ENCODE measurements at places on chromosomes 16 and 17. TPM values are rescaled to one million over a fixed set of nuclear protein-coding genes. Genes with fewer than 3 reads are reported as not detected.

DNA sequence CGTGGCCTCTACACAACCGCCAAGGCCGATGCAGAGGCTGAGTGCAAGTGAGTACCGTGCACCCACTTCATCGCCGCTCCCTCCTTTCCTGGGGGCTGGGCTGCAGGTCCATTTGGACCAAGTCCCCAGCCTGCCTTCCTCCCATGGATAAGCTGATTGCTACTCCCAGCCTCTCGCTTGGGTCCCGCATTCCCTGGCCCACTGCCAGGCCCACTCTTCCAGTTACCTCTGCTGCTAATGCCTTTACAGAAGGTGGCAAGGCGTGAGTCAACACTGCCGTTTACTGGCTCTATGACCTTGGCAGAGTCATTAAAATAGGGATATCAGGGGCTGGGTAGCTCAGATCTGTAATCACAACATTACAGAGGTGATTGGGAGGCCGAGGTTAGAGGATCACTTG is 11.2 kb downstream of the SULT1A2 start:
- DNase-seq = no peak
- no peaks in the 10 kb centered on the region for H3K27me3 ChIP-seq
- no peak overlapping the region for H3K4me3 ChIP-seq
- H3K36me3 ChIP-seq = no peaks in the 10 kb centered on the region
- no peaks in the 10 kb centered on the region for H3K4me1 ChIP-seq
- H3K27ac ChIP-seq = no peak overlapping the region

GRCh38 chr16:12184419-12184917 is 207.9 kb downstream of the SNX29 start:
- peaks cover 9% of the 10 kb centered on the region for H3K4me1 ChIP-seq
- no peak overlapping the region for H3K4me3 ChIP-seq
- no peaks in the 10 kb centered on the region for H3K36me3 ChIP-seq
- DNase-seq = no peak

DNA sequence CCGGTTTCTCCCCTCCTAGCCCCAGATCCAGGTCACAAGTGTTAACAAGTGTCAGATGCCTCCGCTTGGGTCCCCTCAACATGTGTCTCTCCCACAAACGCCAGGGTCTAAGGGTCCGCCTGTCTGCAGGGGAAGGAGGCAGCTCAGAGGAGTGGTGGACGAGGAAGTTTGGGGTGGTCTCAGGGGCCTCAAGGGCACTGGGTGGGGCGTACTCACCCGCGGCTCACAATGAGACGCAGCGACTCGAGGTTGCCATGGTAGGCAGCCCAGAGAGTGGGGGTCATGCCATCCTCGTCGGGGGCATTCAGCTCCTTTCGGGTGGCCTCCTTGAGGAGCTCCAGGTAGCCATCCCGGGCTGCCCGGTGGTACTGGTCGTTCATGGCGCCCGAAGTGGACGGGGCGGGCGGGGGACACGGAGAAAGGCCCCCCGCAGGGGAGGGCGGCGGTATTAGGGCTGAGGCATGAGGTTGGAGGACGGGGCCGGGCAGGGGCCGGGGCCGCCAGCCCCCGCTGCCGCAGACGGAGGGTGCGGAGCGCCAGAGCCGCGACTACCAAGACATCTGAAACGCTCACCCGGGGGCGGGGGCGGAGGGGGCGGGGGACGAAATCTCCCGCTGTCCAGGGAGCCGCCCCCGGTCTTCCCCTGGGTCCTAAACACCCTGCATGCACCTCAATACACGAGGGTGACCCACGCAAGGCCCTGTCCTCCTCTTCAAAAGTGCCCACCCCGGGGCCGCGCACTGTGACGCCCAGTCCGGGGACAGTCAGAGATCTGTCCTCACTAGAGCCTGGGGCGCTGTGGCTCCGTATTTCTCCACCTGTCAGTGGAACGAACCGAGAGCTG is at the start of gene USH1G:
USH1G (minus strand) TSS at position 562 of the 844 bp plus-strand sequence; CDS start at position 380, 182 bp downstream.
- peak within 1 kb of the TSS; percentile 74 for H3K4me3 ChIP-seq
- peak; percentile 69 for DNase-seq
- no peak within 1 kb of the TSS for H3K27ac ChIP-seq
- no peaks in the 10 kb centered on the region for H3K36me3 ChIP-seq
- peaks cover 58% of the 10 kb centered on the region for H3K27me3 ChIP-seq

- no peak overlapping the region for H3K27ac ChIP-seq
- H3K4me3 ChIP-seq = no peak overlapping the region
- no peaks in the 10 kb centered on the region for H3K27me3 ChIP-seq
- no peaks in the 10 kb centered on the region for H3K36me3 ChIP-seq
These were observed 51.5 kb downstream of the LDHD start for GRCh38 chr16:75065149-75065505.

- DNase-seq = no peak
- peaks cover 5% of the 10 kb centered on the region for H3K4me1 ChIP-seq
- H3K27ac ChIP-seq = no peak overlapping the region
- no peaks in the 10 kb centered on the region for H3K27me3 ChIP-seq
- no peaks in the 10 kb centered on the region for H3K36me3 ChIP-seq
These were observed 26.3 kb upstream of the ETV4 start for GRCh38 chr17:43572368-43572980.

GRCh38 chr17:27086526-27086925 is 207.4 kb upstream of the WSB1 start:
- no peak overlapping the region for H3K27ac ChIP-seq
- H3K4me1 ChIP-seq = no peaks in the 10 kb centered on the region
- H3K27me3 ChIP-seq = no peaks in the 10 kb centered on the region
- H3K4me3 ChIP-seq = no peak overlapping the region
- H3K36me3 ChIP-seq = no peaks in the 10 kb centered on the region
- no peak for DNase-seq

DNA sequence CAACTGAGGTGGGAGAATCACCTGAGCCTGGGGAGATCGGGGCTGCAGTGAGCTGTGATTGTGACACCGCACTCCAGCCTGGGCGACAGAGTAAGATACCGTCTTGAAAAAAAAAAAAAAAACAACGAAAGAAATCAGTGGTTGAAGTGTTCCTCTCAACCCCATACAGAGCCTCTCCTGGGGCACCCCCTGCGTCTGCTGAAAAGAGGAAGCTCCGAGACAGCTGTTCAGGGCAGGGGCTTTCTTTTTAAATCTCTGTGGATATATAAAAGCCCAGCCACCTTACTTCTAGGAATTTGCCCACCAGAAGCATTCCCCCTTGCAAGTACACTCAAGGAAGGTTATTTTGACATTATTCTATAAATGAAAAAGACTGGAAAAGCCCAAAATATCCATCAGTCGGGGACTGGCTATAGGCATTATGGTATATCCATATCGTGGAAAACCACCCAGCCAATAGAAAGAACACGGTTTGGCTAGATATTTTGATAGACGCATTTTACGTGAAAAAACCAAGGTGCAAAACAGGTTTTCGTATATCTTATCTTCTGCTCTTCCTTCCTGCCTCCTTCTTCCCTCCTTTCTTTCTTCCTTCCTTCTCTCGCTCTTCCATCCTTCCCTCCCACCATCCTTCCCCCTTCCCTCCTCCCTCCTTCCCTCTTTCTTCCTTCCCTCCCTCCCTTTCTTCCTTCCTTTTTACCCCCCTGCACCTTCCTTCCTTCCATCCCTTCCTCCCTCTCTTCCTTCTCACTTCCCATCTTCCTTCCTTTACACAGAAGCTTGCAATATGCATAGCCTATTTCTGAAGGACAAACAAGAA is 9.2 kb upstream of the CCL22 start:
- no peaks in the 10 kb centered on the region for H3K27me3 ChIP-seq
- H3K4me1 ChIP-seq = no peaks in the 10 kb centered on the region
- DNase-seq = no peak
- no peaks in the 10 kb centered on the region for H3K36me3 ChIP-seq
- no peak overlapping the region for H3K4me3 ChIP-seq

GRCh38 chr16:79891458-79891857 is 290.9 kb upstream of the MAF start:
- no peak for DNase-seq
- no peaks in the 10 kb centered on the region for H3K27me3 ChIP-seq
- H3K4me1 ChIP-seq = no peaks in the 10 kb centered on the region
- H3K27ac ChIP-seq = no peak overlapping the region
- no peaks in the 10 kb centered on the region for H3K36me3 ChIP-seq
- H3K4me3 ChIP-seq = no peak overlapping the region

- no peaks in the 10 kb centered on the region for H3K4me1 ChIP-seq
- H3K36me3 ChIP-seq = no peaks in the 10 kb centered on the region
These were observed 77.0 kb upstream of the CA10 start for GRCh38 chr17:52235516-52235915.

DNA sequence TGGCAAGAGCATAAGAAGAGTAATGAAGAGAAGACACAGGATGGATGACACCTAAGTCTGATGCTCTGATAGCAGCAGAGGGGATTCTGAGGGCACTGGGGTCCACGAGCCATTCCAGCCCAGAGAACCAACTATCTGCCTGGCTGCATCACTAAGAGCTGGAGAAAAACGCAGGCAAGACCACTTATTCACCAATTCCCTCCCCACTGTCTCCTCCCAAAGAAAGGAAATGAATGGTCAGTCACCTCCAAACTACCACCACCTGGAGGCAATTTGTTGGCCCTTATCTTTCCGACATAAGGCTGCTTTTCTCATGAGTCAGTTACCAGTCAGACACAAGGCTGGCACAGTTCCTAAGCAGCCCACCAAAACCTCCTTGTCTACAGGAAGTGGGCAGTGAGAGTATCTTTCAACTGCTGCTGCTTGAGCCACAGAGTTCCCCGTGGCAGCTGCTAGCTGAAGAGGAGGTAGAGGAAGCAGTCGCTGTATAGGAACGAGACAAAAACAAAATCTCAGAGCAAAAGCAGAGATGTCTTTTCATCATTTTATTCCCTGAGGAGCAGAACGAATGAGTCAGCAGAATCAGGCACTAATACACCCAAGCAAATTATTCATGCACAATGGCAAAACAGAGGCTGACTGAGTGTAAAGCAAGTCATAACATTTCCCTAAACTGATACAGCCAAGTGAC is 111.1 kb downstream of the SMG6 start:
- no peak overlapping the region for H3K27ac ChIP-seq
- H3K36me3 ChIP-seq = no peaks in the 10 kb centered on the region
- H3K4me1 ChIP-seq = peaks cover 11% of the 10 kb centered on the region
- DNase-seq = no peak
- no peak overlapping the region for H3K4me3 ChIP-seq

GRCh38 chr16:29012913-29013553 is 28.2 kb downstream of the LAT start:
- H3K4me1 ChIP-seq = no peaks in the 10 kb centered on the region
- H3K4me3 ChIP-seq = no peak overlapping the region
- H3K27me3 ChIP-seq = no peaks in the 10 kb centered on the region
- no peaks in the 10 kb centered on the region for H3K36me3 ChIP-seq
- no peak for DNase-seq
- no peak overlapping the region for H3K27ac ChIP-seq

- no peaks in the 10 kb centered on the region for H3K36me3 ChIP-seq
- H3K4me1 ChIP-seq = peaks cover 2% of the 10 kb centered on the region
These were observed 18.5 kb upstream of the TOB1 start for GRCh38 chr17:50884439-50885311.

- H3K36me3 ChIP-seq = no peaks in the 10 kb centered on the region
- no peak overlapping the region for H3K4me3 ChIP-seq
- peak; percentile 65 for DNase-seq
- H3K27ac ChIP-seq = no peak overlapping the region
These were observed 12.6 kb upstream of the TCF25 start for GRCh38 chr16:89860747-89861304.

- H3K27ac ChIP-seq = no peak overlapping the region
- H3K4me3 ChIP-seq = no peak overlapping the region
- no peaks in the 10 kb centered on the region for H3K27me3 ChIP-seq
- peaks cover 7% of the 10 kb centered on the region for H3K4me1 ChIP-seq
These were observed 36.2 kb downstream of the SMPD3 start for GRCh38 chr16:68412061-68412460.

DNA sequence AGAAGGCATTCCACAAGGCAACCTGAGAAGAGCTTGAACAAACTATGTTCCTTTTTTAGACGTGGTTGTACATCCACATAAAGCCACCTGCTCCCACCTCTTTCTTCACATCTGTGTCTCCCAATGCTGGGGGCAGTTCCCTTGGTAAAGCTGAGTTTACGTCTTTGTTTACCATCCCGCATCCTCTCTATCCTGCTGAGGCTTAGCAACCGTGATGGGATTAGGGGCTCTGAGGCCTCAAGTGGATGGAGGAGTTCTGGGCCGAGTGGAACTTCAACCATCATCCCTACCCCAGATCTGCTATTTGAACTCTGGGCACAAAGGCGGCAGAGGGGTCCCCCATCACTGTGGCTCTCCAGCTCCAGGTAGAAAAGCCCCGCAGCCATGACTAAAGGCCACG is 94.2 kb upstream of the CREBBP start:
- DNase-seq = no peak
- H3K36me3 ChIP-seq = no peaks in the 10 kb centered on the region
- no peak overlapping the region for H3K27ac ChIP-seq
- H3K27me3 ChIP-seq = no peaks in the 10 kb centered on the region
- H3K4me3 ChIP-seq = no peak overlapping the region

GRCh38 chr16:566475-567372 is at the start of gene NHLRC4:
Gene NHLRC4, plus strand, starts transcription at chr16:567005. Its CDS starts 1,043 bp downstream, at chr16:568048.
- peaks cover 27% of the 10 kb centered on the region for H3K4me1 ChIP-seq
- DNase-seq = no peak
- H3K36me3 ChIP-seq = no peaks in the 10 kb centered on the region
- peaks cover 3% of the 10 kb centered on the region for H3K27me3 ChIP-seq

GRCh38 chr17:33939959-33940358 is 315.1 kb upstream of the CCL2 start:
- no peak overlapping the region for H3K4me3 ChIP-seq
- H3K4me1 ChIP-seq = no peaks in the 10 kb centered on the region
- no peak for DNase-seq

DNA sequence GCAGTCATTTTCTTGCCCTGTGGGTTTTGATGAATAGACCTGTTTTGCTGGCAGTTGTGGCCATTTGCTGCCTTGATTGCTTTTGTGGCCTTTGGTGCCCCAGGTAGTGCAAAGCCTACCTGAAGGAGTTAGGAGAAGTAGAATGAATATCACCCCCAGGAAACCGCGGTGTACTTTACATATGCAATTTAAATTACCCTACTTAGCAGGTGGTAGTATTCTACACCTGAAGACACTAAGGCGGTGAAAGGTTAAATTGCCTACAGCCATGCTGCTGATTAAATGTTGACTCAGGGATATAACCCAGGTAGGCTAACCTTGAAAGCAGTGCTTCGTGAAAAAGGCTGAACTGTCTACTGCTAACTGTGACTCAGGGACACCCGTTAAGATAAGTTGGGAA is 27.2 kb upstream of the WWOX start:
- peak; percentile 52 for DNase-seq
- H3K27me3 ChIP-seq = peaks cover 60% of the 10 kb centered on the region

GRCh38 chr17:73128496-73128895 is 36.0 kb upstream of the SLC39A11 start:
- H3K4me3 ChIP-seq = no peak overlapping the region
- DNase-seq = no peak
- no peaks in the 10 kb centered on the region for H3K36me3 ChIP-seq
- no peaks in the 10 kb centered on the region for H3K27me3 ChIP-seq

- peaks cover 67% of the 10 kb centered on the region for H3K27me3 ChIP-seq
- peaks cover 4% of the 10 kb centered on the region for H3K4me1 ChIP-seq
- no peak overlapping the region for H3K4me3 ChIP-seq
- no peak overlapping the region for H3K27ac ChIP-seq
These were observed 76.9 kb downstream of the RPA1 start for GRCh38 chr17:1906662-1907101.

ITGB4 gene
- 5.6 TPM for total RNA-seq

SLC47A1 gene
- 2.2 TPM for total RNA-seq

CSNK2A2 gene
- total RNA-seq = 128 TPM

ERN1 gene
- total RNA-seq = 3.9 TPM

KAT7 gene
- 138 TPM for total RNA-seq

CPHXL2 gene
- not detected for total RNA-seq

FNDC8 gene
- total RNA-seq = not detected
